Caki2 (cell line): ENCODE measurements at places on chromosomes 5 and 9.
A peak's percentile ranks its signal among the peaks of the same experiment; 100 is the strongest.

DNA sequence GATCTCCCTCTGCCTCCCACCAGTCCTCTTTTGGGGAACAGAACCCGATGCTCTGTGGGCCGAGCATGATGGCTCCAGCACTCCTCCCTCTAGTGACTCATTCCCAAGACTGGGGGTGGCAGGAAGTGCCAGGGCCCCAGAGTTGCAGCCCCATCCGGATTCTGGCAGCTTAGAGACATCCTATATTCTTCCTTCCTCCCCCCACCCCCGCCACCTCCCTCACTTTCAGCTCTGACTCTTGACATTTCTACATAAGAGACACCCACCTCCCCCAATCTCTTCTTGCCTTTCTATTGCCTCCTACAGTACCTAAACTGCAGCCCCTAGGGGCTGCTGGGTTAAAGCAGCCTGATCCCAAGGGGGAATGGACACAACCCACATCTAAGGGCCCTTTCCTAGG is 47.1 kb upstream of the MATR3 start:
- DNase-seq, result no peak

DNA sequence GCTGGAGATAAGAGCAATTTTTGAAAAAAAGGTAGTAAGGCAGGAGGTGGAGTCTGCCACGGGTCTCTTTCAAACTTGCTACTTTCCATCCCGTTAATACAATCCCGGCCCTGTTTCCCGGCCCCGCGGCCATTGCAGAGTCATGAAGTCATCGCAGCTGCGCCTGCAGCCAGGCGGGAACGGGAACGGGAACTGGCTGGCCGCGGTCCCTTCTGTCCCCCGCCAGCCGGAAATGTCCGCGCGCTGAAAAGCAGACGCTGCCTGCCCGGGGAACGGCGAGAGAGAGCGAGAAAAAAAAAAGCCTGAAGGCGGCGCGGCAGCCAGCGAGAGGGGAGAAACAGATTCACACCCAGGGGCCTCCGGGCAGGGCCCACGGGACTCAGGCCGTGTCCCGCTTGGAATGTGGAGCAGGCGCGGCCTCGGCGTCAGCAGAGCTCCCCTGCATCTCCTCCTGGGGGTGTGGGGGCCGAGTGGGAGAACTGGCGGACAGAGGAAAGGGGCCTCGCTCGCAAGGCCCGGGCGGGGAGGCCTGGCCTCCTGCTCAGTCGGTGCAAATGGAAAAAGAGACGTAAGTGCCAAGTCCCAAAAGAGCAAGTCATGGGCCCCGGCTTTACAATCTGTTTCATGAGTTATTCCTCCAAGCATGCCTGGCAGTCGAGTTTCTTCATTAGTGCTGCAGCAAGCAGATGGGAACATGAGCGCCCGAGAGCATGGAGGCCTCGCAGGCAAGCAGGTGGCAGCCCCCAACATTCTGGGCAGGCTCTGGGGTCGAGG is 201.2 kb upstream of the GAS1 start:
- peak; percentile 14 for DNase-seq

- DNase-seq, result peak; percentile 38
Observed at GRCh38 chr5:179906795-179907555, 722 bp downstream of the TBC1D9B start.

GRCh38 chr5:87246061-87246460 is 21.6 kb upstream of the RASA1 start:
- no peak for DNase-seq

- DNase-seq, result no peak
Observed at GRCh38 chr9:70802206-70802605, 319.2 kb downstream of the TRPM3 start.

- no peak for DNase-seq
Observed at GRCh38 chr5:90434116-90434714, 24.7 kb upstream of the CETN3 start.

DNA sequence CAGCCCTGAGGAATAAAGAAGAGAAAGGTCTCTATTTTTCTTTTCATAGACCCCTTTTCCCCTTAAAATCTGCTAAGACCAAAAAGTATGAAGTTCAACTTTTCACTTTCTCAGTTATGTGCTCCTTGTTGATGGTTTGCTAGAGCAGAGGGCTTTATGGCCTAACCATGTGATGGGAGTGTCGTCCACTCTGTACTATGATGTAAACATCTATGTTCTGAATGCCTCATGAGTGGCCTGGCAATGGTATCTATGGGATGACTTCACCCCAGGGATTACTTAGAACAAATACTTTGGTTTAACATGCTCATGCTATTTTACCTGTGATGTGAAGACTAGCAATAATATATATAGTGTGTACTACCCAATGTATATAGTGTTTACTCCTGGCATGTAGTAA is 43.7 kb upstream of the MIER3 start:
- no peak for DNase-seq

- no peak for DNase-seq
Observed at GRCh38 chr5:6704361-6704851, 8.8 kb upstream of the TENT4A start.

GRCh38 chr9:13548535-13548934 is 269.0 kb upstream of the MPDZ start:
- no peak for DNase-seq

- DNase-seq, result no peak
Observed at GRCh38 chr5:108617467-108618435, 129.9 kb upstream of the FER start.

- no peak for DNase-seq
Observed at GRCh38 chr5:607541-608428, 4.4 kb upstream of the CEP72 start.

GRCh38 chr5:6733411-6734242 is 20.4 kb downstream of the TENT4A start:
- no peak for DNase-seq

DNA sequence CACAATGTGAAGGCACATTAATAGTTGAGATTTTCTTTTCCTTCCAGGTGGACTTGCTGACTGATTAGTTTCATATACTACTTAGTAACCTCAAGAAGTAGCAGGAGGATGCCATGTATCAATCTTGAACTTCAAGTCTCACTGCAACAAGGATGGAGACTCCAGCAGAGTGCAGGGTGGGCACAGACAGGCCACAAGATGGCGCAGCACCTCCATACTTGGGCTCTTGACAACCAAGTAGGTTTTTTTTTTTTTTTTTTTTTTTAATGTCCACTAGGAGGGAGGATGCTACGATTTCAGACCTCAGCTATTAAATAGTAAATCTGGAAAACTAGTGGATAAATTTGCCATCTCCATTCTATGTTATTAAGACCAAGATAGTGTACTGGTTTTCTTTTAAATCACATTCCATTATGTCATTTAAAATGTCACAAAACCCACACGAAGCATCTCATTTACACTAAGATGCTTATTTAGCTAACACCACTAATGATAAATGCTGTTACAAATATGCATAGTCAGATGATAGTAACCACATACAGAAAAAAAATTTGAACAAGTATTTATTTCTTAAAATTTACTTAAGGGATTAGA is 58.6 kb downstream of the IL6ST start:
- peak; percentile 58 for DNase-seq

GRCh38 chr5:8729437-8729836 is 816.4 kb downstream of the SEMA5A start:
- DNase-seq, result no peak

DNA sequence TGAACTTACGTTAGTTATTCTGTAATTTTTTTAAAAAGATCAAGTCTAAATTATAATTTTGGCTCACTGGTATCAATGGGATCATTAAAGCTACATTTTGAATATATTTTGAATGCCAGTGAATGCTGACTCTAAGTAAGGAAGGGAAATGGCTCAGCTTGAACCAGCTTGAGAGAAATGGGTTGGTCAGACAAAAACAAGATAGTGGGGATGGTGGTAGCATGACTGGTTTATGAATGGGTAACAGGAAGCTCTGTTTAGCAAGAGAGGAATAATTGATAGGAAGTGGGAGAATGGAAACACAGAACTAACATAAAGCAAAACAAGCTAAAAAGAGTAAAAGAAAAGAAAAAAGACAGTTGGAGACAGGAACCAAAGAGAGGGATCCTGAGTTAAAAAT is 220.2 kb downstream of the ADAMTS6 start:
- no peak for DNase-seq

GRCh38 chr5:139410993-139411828 is 7.3 kb upstream of the SPATA24 start:
- DNase-seq, result no peak

DNA sequence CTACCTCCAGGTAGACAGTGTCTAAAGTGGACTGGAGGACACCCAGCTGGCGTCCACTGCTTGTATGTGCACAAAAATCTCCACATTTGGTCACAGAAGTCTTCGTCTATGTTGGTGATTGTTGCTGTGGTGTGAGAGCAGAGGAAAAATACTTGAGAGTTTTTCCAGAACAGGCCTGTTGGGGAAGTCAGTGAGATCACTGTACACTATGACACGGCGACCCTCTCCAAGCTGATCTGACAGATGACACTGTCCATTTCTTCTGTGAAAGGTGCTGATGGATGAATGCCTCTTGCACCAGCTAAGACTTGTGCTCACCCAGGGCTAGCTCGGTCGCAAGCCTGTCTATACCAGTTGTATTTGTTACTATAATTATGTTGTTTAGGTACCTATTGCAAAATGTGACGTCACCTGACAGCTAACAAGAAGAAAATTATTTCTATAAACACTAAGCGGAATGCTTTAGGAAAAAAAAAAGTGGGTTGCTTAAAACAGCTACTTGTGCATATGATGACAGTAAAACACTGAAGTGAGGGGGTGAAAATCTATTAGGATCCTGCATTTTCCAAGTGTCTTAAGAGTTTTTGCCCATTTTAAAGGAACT is 142.3 kb downstream of the ROR2 start:
- no peak for DNase-seq

DNA sequence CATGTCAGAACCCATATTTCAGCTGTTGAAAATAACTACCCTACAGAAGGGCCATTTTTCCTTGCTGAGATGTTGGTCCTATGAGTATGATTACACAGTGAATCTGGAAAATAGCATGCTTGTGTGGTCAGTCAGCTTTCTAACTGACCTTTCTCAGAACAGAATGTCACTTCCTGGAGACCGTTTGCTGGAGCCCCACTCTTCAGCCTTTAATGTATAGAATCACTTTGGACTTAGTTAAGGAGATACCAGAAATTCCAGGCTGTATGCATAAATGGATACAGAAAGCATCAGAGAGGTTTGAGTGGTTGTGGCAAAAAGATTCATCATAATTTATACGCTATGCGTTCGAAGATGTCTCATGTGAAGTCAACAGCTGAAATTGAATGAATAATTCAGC is 488.1 kb downstream of the EBF1 start:
- DNase-seq, result no peak

DNA sequence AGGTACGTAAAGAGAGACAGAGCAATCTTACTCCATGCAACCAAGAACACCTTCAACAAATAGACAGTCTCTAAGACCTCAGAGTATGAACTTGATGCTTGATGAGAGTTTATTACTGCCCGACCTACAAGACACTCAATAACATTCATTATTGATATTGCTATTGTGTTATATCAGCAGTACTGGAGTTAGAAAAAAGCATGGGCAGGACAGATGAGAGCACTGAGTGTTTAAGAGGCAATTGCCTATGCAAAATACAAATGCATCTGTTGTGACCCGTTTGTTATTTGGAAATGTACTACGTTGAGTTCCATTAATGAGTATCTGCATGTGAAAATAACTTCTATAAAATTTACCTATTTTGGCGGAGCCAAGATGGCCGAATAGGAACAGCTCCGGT is 8.1 kb upstream of the MARCOL start:
- DNase-seq, result no peak

DNA sequence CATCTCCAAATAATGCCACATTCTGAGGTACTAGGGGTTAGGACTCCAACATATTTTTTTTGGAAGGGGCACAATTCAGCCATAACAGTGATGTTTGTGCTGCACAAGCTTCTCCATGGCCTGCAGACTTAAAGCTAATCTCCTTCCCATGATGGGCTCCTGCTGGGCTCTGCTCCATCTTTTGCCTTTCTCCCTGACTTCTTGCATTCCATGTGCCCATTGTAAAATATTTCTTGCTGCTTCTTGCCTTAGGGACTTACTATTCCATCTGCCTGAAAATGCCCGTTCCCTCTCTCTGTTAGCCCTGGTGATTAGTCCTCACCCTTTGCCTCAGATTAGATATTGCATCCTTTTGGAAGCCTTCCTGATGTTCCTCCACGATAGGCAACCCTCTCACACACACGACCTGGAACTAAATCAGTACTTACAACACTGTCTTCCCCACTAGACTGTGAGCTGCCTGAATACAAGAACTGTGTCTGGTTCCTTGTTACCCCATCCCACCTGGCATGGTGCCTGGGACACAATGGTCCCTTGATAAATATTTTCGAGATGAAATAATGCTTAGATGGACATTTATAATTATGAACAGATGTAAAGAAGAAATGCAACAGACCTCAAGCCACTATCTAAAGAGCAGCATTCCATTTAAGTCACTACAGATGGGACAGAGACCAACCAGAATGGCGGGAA is 33.5 kb downstream of the OR1J1 start:
- no peak for DNase-seq

GRCh38 chr5:36277521-36278176 is 24.1 kb downstream of the RANBP3L start:
- no peak for DNase-seq

GRCh38 chr5:65086234-65086890 is 317.6 kb downstream of the CWC27 start:
- DNase-seq, result no peak

DNA sequence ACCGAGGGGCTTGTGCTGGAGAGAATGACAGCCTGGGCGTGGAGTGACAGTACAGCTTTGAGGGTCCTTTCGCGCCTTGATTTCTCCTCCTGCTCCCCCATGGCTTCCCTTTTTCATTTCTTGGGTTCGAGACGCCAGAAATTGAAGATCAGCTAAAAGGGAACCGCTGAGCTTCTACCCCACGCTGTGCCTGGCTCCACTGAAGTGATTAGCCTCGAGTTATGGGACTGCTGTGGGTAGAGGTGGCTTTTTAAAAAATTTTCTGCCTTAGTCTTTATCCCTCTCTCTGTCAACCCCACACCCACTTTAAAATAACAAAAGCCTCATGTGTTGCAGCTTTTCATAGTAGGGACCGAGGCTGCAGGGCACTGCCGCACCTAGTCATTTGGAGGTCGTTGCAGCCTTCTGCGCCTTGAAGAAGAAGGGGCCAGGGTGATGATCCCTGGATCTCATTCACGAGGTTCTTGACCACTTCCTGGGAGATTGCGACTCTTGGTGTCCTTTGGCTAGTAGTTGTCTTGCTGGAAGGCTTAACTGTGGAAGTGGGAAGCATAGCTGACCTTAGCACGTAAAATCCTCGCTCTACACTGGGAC is 603 bp downstream of the PPIP5K2 start:
- no peak for DNase-seq

GRCh38 chr5:55904152-55904551 is 53.0 kb downstream of the IL31RA start:
- no peak for DNase-seq

DNA sequence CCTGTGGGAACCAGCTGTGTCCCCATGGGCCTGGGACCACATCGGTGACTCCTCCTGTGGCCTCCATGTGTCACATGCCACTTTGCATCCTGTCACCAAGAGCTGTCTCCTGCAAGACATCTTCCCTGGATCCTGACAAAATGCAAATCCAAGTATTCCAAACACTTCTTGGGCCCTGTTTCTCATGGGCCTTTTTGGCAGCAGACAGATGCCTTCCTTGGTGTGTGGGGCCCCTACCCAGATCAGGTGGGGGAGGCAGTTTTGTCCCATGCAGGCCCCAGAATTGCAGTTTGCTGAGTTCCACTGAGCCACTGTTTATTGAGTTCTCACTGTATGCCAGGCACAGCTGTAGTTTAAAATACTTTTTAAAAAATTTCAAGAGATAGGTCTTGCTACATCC is 62.5 kb upstream of the GABRP start:
- DNase-seq, result no peak

- no peak for DNase-seq
Observed at GRCh38 chr9:130660683-130661450, 3.5 kb upstream of the PRDM12 start.
